ENCODE measurements at places on chromosomes 16 and 17.

GRCh38 chr17:64129515-64129764 is 504 bp downstream of the ERN1 start:
- no peak for DNase-seq

- DNase-seq = no peak
Measured at GRCh38 chr17:80992948-80993624, 1.4 kb downstream of the CHMP6 start.

GRCh38 chr16:48958681-48959080 is 323.0 kb downstream of the CBLN1 start:
- DNase-seq = no peak

GRCh38 chr16:20847550-20847949 is 41.2 kb downstream of the REXO5 start:
- DNase-seq = no peak

DNA sequence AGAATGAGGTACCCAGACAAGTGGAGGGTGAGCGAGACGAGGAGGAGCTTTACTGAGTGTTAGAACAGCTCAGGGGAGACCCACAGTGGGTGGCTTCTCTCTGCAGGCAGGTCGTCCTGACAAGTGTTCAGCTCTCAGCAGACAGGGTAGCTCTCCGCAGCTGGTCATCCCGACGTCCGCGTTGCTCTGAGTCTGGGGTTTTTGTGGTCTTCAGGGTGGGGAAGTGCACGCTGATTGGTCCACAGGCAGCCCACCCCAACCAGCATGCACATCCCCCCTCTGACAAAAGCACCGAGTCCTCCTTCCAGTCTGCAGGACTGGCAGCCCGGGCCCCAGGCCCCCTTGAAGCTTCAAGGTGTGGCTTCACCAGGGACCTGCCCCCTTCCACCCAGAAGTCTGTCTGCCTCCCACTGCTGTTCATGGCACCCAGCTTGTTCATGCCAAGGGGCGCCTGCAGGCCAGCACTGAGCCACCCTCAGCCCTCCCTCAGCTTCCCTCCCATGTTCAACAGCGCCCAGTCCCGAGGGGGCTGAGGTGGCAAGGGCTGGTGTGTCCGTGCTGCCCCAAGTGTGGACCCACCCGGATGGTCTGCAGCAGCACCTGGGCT is 19.9 kb upstream of the WDR45B start:
- no peak for DNase-seq

GRCh38 chr17:18025241-18025944 is 13.6 kb downstream of the ATPAF2 start:
- no peak for DNase-seq

- DNase-seq = no peak
Measured at GRCh38 chr17:56478836-56479447, 114.6 kb upstream of the NOG start.

DNA sequence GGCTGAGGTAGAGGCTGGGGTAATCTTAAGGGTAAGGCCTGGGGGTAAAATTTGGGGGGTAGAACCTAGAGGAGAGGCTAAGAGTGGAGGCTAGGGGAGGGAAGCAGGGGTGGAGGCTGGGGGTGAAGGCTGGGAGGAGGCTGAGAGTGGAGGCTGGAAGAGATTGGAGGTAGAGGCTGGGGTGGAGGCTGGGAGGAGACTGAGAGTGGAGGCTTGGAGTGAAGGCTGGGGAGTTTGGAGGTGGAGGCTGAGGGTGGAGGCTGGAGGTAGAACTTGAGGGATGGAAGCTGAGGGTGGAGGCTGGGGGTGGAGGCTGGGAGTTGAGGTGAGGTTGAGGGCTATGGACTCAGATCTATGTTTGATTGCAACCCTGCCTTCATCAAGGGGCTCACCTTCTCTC is 333.6 kb downstream of the C16orf95 start:
- DNase-seq = no peak

GRCh38 chr17:4573669-4574068 is 10.7 kb upstream of the SMTNL2 start:
- peak; percentile 32 for DNase-seq

- no peak for DNase-seq
Measured at GRCh38 chr17:19702217-19702641, 14.2 kb downstream of the SLC47A2 start.

DNA sequence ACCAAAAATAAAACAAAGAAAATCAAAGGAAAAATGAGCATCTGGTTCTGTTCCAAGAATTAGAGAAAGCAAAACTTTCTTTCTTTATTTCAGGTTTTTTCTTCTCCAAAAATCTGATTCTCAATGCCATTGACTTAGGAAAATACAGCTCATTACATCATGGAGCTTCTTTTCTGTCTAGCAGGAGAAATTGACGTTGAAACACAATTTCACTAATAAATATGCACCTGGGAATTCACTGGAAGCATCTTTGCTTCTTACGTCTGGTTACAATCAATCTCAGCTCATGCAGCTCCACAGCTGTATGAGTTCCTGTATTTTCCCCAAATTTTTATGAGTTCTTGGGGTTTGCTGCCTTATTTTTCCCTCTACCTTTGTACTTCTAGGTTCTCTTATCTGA is 1568.6 kb upstream of the GOT2 start:
- DNase-seq = no peak

DNA sequence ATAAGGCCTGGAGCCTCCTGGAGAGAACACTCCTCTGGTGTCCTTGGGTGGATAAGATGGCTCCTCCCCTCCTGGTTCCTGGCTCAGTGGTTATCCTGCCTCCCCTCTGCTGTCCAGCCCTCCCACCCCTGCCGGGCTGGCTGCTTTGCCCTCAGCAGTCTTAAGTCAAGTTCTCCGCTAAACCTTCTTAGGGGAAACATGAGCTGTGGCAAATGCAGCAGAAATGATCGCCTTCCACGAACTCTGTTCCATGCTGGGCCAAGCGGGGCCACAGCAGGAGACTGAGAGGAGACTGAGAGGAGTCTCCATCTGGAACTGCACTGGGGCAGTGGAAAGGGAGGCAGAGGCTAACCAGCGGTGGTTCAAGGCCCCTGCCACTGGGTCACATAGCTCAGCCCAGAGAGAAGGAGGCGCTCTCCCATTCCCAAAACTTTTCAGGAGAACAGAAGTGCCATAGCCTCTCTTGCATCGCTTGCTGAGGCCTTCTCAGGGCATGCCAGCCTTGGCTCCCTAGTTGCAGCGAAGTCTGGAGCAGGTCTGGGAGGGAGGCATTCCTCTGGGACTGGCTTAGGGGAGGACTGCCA is 26.9 kb downstream of the TNS4 start:
- no peak for DNase-seq

DNA sequence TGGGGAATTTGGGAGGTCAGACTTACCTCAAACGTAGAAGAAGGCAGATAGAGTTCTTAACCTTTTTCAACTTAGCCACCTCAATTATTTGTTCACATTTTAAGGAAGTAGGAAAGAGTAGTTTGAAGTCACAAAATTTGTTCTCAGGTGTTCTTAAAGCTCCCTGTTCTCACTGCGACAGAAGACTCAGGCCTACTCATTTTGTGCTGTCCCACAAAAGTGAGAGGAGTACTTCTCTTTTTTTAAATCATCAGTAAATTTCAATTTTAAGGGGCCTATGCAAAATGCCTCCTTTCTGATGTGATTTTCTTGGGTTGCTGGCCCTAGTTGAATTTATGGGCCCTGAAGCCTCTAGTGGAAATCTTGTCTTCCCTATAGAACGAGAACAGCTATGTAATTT is 133.4 kb downstream of the MAP2K6 start:
- DNase-seq = no peak

GRCh38 chr17:31582151-31582907 is 190.9 kb downstream of the RAB11FIP4 start:
- no peak for DNase-seq

DNA sequence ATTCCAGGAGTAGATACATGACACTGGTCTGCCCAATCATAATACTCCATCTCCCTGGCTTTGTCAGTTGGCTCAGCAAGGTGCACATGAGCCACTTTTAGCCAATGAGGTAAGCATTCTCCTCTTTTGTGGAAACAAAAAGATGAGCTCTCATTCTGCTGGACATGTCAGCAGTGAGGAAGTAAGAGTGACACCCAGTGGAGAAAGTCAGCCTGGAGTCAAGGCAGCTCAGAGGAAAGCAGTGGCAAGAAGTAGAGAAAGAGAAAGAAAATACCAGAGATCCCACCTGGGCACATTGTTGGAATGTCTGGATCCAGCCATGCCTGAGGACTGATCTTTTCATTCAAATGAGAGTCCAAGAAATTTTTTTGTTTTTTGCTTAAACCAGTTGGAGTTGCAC is 496.9 kb upstream of the C16orf82 start:
- DNase-seq = no peak

GRCh38 chr16:28935346-28935745 is 3.6 kb downstream of the CD19 start:
- no peak for DNase-seq

DNA sequence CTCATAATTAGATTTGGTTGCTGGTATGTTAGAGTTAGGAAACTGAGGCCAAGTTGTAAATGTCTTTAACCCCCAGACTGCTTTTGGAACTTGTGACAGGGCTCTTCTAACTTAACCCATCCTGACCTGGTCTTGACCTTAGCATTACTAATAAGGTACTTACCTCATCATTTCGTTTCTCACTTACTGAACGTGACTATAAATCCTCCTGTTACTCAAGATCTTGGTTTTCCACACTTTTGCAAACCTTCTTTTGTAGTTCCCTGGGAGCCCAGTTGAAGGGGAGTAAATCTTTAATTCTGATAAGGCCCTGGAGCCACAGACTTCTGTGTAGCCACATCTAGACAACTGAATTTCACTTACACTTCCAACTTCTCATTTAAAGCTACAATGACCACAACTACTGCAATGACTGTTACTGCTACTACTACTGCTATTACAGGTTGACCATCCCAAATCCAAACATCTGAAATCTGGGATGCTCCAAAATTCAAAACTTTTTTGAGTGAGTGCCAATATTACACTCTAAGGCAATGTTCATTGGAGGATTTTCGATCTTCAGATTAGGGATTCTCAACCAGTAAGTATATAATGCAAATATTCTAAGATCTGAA is 248.8 kb upstream of the TBX2 start:
- DNase-seq = no peak

- no peak for DNase-seq
Measured at GRCh38 chr17:77287432-77288068, 146.8 kb downstream of the SEC14L1 start.

GRCh38 chr17:19384723-19385391 is 2.1 kb downstream of the MFAP4 start:
- DNase-seq = no peak

- DNase-seq = no peak
Measured at GRCh38 chr17:42389135-42389417, 834 bp upstream of the STAT3 start.

- no peak for DNase-seq
Measured at GRCh38 chr17:4331614-4332013, 34.9 kb downstream of the UBE2G1 start.

- no peak for DNase-seq
Measured at GRCh38 chr17:61591018-61591417, at the start of gene NACA2. TSS of gene NACA2 (minus strand) at chr17:61591219. CDS start at chr17:61591180, 39 bp downstream.

GRCh38 chr17:79171188-79171587 is 96.6 kb downstream of the ENGASE start:
- DNase-seq = no peak

DNA sequence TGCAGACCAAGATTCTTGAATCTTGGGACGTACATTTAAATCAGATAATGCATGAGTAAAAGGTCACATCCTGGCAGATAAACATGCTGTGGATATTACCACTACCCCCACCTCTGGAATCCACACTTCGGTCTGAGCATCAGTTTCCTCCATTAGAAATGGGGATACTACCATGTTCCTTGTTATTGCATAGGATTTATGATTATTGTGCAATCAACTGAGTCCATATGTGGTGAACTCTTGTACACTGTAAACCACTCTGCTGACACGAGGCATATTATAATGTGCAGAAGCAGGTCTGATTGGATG is 108.7 kb downstream of the VAT1L start:
- no peak for DNase-seq

DNA sequence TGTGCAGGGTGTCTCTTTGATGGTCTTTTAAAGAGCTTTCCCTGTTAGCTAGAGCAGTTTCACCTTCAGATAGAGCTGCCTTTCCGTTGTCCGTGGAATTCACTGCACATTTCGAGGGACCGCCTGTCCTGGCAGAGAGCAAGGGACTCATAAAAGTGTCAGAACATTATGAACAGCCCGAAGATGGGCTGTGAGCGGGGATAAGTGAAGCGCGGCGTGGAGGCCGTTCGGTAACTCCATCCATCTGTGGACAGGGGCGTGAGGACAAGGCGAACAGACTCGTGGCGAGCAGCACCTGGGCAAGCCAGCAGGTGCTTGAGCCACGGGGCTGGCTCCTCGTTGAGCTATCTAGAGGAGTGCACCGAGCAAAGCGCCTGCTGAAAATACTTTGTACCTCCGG is 371.2 kb downstream of the MAF start:
- DNase-seq = no peak

GRCh38 chr17:40023590-40024292 is 8.5 kb downstream of the CSF3 start:
- DNase-seq = no peak

DNA sequence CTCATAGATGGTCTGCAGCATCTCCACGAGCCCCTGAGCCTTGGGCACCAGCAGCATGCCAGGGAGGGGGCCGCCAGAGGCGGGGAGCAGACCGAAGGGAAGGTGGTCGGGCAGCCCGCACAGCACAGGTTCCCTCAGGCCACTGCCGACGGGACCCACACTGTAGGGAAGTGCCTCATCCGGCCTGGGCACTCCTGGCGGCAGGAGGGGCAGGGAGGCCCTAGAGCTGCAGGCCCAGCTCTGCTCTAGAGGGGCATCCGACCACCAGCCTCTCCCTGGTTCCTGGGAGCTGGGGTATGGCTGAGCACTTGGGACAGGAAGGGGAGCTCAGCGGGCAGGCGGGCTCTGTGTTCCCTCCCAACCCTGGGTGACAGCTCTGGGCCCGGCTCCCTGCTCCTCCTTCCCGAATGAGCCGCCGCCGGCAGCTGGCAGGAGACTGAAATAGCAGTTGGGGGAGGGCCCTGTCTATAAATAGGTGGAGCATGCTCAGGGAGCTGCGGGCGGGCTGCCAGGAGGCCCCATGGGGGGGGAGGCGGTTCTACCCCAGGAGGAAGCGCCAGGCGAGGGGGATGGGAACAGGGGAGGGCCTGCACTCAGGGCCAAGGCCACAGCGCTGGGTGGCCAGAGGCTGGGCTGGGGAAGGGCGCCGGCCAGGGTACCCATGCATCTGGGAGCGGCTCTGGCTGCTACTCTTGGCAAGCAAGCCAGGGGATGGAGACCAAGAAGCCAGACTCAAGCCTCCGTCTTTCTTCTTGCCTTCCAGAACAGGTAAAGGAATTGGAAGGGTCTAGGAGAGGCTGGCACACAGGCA is 12.4 kb downstream of the HDAC5 start:
- DNase-seq = peak; percentile 79

DNA sequence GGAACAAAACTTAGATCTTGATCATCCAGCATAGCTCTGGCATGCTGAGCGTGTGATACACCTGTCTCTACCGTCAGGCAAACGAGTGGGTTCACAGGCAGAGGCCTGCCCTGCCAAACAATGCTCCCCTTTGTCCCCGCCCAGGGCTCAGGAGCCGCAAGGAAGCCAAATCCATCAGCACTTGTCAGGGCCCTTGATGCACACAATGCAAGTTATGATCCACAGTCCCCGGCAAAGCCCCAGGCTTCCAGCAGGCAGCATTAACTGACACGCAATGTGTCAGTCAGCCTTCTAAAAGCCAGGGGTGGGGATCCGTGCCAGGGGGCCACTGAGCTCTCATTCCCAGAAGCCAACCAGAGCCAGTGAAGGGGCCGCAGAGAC is 460.9 kb downstream of the SLC39A11 start:
- no peak for DNase-seq

GRCh38 chr17:72255481-72255880 is 134.7 kb downstream of the SOX9 start:
- DNase-seq = no peak

GRCh38 chr17:43673516-43674323 is 12.0 kb upstream of the MEOX1 start:
- DNase-seq = peak; percentile 79

- DNase-seq = peak; percentile 18
Measured at GRCh38 chr17:68249354-68249765, 1.5 kb downstream of the AMZ2 start.
